Activated naive CD4-positive, alpha-beta T cell treated with anti-CD3 and anti-CD28 coated beads, Interleukin-2, amount 50 U/mL, for 72 hours (primary cell): ENCODE measurements at places on chromosomes 3 and 15. TPM values are rescaled to one million over a fixed set of nuclear protein-coding genes. Genes with fewer than 3 reads are reported as not detected.
A peak's percentile ranks its signal among the peaks of the same experiment; 100 is the strongest.

STAC gene
- total RNA-seq: not detected

ERC2 gene
- 0.58 TPM for total RNA-seq

TMC3 gene
- not detected for total RNA-seq

NEK10 gene
- 0.34 TPM for total RNA-seq

SAMMSON gene
- total RNA-seq: not detected

GABRG3 gene
- not detected for total RNA-seq

GRCh38 chr15:27903405-27903804 is 195.7 kb downstream of the OCA2 start:
- no peak for DNase-seq

DNA sequence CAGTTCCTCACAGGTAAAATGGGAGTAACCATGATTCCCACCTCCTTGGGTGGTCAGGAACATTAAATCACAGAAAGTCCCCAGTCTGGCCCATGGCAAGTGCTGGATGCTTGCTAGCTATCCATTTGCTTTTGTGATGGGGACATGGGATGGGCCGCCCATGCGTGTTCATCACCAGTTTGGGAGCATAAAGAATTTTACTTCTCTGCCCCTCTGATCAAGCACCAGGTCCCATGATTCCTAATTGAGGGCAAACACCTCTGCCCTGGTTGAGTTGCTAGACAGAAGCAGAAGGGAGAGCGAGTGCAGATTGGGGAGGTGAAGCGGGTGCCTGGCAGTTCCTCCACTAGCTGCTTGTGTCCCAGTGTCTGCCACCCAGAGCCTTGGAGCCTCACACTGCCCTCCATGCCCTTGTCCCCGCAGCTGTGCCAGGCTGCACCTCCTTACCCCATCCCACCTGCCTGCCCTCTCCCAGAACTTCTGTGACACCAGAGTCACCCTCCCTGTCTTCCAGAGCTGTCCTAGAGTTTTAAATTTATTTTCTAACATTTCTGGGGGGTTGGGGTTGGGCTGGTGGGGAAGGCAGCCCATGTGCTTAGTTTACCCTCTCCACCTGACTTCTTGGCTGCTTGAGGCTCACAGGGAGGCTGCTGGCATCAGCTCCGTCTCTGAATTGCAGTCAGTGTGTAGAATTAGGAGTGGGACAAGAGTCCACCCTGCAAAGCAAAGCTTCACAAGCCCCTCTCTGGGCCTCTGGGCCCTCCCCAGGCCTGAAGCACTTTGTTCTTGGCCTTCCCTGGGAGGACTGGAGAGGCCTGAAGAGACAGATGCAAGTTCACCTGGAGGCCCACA is 18.4 kb downstream of the CFAP100 start:
- no peak for DNase-seq

DNA sequence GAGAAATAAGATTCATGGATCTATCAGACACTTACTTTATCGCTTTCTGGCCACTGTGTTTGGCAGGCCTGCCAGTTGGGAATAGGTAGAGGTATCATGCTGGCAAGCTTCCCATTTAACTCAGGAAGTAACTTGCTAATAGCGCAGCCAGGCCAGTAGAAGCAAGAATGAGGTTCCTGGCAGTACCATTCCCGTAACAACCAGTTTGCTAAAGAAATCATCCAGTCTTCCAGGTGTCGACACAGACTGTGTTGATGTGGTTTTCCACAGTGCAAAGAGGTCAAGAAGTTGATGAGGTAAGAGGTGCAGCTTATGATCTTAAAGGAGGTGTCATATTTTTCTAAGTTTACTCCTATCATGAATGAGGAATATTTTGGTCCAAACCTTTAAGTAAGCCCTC is 46.2 kb downstream of the DPH6 start:
- DNase-seq: no peak

DNA sequence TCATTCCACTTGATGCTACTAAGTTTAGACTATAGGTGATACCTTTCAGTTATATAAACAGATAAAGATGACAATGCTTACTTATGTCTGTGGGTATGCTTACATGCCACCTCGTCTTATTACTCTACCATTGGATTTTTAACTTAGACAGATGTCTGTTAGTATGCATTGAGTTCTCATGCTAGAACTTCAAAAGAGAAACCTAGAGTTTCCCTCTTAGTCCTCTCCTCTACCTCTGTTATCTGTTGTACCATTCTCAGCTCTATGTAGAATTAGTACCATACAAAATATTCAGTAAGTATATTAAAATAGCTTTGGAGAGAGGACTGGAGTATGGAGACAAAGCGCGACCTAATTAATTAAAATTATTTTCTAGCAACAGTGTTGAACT is 111.3 kb downstream of the BBX start:
- DNase-seq: no peak

- no peak for DNase-seq
Measured at GRCh38 chr3:29585368-29585767, 304.5 kb downstream of the RBMS3 start.

- no peak for DNase-seq
Measured at GRCh38 chr15:88161636-88162035, 94.9 kb downstream of the NTRK3 start.

- DNase-seq: no peak
Measured at GRCh38 chr15:44811337-44811736, 75.0 kb downstream of the TRIM69 start.

- DNase-seq: no peak
Measured at GRCh38 chr3:86743233-86743632, 247.7 kb downstream of the VGLL3 start.

- no peak for DNase-seq
Measured at GRCh38 chr15:50107591-50108408, 11.2 kb downstream of the ATP8B4 start.

DNA sequence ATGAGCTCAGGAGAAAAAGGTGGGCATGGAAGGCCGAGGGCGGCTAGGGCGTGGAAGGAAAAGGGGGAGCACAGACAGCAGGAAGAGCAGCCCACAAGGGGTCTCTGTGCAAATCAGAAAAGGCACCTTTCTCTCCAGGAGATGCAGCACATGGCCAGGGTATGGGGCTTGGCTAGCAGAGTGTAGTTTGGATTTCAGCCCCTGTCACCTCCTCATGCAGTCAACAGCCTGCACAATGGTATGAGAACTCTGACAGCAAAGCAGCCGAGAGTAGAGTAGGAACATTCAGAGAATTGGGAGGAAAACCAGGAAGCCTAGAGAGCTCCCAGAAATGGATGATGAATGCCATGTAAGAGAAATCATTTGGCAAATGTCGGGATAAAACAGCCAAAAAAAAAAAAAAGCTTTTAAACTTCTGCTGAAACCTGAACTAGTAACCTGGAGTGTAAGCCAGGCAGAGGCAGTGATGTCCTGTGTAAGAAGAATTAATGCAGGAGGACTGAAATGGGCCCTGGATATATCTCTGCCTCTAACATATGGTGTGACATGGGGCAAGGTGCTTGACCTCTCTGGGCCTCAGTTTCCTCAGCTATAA is 25.7 kb downstream of the FSTL1 start:
- no peak for DNase-seq

- DNase-seq: no peak
Measured at GRCh38 chr15:55240125-55240760, 43.5 kb upstream of the RSL24D1 start.

DNA sequence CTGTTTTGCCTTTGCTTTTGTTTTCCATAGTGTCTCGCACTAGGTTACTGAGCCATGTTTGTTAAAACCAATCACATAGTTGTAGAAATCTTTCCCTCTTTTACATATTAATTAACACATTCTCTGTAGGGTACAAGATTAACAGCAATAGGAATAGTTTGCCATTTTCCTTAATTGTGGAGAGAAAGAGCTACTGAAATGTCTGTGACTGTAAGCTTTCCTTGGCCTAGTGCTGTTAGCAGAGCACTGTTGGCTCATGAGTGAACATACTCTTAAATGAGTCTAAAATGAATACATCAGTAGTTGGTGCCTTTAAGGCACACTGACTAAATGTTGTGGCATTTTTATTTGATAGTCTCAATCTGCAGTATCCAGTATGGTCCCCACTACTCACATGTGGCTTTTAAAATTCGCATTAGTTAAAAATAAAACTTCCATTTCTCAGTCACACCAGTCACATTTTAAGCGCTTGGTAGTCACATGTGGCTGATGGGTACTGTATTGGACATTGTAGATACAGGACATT is 28.2 kb downstream of the CHD2 start:
- DNase-seq: no peak

DNA sequence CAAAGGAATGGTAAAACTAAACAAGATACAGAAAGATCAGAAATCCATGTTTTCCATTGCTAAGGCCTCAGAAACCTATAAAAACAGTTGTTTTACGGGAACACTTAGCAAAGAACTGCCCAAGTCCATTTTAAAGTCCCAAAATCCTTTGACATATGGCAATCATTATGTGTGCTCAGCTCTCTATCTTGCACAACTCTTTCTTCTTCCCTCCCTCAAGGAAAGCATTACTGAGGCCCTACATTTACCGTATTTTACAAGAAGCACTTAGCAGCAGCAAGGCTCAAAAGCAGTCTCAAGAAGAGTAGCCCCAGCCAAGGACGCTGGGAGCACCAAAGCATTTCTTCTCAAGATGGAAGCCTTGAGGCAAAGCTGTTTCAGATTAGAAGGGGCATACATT is 169.6 kb upstream of the LRTM1 start:
- no peak for DNase-seq

- DNase-seq: no peak
Measured at GRCh38 chr3:157589211-157589610, 86.0 kb upstream of the VEPH1 start.

DNA sequence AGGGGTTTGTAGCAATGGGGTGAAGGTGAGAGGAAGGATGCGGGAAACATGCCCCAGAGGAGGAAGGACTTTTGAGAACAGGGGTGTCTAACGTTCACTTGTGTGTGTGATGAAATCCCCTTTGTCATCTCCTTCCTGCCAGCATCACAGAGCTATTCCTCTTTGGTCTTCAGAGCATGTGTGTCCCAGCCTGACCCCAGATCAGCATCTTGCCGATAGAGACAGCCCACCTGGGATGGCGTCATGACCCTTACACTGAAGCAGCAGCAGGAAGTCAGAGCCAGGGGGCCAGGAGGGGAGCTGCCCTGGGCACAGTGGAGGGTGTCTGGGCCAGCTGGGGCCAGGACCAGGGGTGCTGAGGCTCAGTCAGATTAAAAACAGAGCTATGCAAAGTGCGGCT is 29.9 kb upstream of the GRIP2 start:
- no peak for DNase-seq

- no peak for DNase-seq
Measured at GRCh38 chr3:89395456-89395855, 288.0 kb downstream of the EPHA3 start.

DNA sequence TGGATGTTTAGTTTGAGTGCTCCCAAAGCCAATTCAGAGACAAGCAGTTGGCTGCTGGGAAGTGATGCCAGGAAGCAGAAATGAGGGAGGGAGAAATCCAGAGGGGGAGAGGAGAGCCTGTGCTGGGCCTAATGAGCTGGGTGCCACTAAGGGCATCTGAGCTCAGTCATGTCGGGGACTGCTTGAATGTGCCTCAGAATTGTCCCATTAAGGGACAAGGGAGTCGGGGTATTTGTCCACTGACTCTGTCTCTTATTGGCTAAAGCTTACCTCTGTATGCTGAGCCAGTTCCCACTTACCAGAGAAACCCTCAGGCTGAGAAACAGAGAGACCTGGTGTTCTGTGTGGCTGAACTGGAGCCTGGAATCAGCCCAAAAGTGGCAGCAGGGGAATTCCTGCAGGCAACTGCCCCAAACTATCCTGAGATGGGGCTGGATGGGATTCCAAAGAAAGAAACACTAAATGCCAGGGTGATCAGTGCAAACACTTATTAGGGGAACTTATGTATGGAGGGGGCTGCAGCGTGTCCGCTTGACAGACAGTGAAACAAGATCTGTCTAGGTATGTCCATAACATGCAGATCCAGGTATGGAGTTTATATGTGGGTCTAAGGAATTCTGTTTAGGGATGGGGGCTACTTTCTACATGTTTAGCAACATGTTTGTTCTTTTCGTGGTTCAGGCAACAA is 48.6 kb downstream of the NR1D2 start:
- DNase-seq: no peak

DNA sequence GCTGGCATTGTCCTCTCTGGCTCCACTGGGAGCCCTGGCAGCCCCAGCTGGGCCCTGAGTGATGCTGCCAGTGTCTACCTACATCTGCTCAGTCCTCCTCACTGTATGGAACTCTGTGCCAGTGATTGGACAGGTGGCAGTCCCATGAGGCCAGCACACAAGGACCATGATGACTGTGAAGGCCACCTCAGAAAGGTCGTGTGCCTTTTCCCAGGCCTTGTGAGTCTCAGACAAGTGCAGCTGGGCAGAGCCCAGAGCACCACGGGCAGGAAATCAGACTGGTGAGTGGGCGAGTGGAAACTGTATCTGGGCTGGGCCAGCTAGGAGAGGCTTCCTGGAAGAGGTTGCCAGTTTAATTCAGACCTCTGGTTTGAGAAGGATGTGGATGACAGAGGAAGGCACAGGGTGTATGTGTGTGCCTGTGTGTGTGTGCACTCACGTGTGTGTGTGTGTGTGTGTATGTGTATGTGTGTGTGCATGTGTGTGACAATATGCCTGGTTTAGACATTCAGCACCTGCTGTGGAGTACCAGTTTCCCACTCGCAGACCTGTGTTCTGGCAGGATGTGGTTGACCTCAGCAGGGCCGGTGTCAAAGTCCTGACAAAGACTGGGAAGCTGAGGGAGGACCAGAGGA is 7.0 kb downstream of the MAPKAPK3 start:
- DNase-seq: peak; percentile 58

- no peak for DNase-seq
Measured at GRCh38 chr3:138356730-138357405, 8.5 kb downstream of the MRAS start.

- DNase-seq: no peak
Measured at GRCh38 chr3:20462226-20462625, 276.2 kb upstream of the SGO1 start.

DNA sequence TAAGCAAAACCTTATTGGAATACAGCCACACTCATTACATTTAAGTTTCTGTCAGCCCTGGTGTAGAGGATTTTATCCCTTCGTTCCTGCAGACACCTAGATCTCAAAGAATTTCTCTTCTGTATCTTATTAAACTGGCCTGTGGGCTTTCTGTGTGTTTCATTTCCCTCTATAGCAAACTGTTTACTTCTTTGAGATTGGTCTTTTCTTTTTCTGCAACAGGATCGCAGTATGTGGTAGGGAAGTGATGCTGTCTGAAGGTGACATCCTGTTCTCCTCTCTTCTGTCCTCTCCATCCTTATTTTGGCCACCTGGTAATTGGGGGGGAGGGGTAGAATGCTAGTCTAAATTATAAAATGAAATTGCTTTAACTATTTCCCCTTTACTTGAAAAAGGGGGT is 25.5 kb downstream of the ATP1B3 start:
- no peak for DNase-seq

- no peak for DNase-seq
Measured at GRCh38 chr3:77464111-77464688, 424.3 kb downstream of the ROBO2 start.
